ENCODE measurements at places on chromosomes 2 and 18.

DNA sequence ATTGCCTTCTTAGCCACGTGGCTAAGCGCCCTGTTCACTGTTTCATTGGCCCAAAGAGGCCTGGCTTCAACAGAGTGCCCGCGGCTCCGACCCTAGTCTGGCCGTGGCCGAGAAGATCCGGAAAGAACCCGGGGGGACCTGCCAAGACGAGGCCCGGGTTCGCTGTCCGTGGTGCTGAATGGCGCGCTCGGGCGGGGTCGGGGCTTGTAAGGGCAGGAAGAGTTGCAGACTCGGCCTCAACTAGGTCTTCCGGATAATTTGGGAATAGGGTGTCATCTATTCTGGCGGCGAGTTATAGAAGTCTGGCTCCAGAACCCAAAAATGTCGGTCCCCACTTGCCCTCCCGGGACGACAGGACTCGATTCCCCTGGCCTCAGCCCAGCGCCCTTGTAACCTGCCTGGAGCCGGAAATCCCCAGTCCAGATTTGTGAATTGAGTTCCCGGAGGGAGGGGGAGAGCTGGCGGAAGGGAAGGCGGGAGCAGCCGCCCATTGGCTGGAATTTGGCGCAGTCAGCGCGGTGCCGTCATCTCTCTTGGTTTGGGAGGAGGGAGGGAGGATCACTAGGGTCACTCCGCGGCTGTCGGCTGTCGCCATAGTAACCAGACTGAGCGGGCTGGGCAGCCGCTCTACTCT lies 3.5 kb downstream of the CDK5R2 start:
- peak; percentile 48 for DNase-seq

DNA sequence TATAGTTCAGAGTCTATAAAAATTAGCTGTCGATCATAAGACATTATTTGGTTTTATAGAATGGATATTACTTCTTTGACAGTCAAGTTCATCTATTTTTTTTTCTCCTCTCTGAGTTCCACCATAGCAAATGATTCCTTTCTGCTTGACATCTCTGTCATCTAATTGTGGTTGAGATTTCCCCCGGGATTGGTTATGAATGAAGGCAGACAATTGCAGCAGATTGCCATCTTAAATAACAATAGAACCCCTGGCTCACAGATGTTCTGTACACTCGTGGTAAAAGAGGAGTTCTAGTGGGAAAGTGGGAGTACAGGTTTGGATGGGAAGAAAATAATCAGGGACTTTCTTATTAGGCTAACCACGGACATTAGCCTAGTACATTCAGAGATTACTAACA lies 292.1 kb upstream of the NRXN1 start:
- DNase-seq = no peak

- no peak for DNase-seq
These were observed 785.0 kb downstream of the CNTNAP5 start for GRCh38 chr2:124810132-124810531.

GRCh38 chr2:54456612-54457322 lies 640 bp downstream of the SPTBN1 start:
- DNase-seq = no peak

- DNase-seq = no peak
These were observed 392.1 kb upstream of the RAB12 start for GRCh38 chr18:8217051-8217564.

DNA sequence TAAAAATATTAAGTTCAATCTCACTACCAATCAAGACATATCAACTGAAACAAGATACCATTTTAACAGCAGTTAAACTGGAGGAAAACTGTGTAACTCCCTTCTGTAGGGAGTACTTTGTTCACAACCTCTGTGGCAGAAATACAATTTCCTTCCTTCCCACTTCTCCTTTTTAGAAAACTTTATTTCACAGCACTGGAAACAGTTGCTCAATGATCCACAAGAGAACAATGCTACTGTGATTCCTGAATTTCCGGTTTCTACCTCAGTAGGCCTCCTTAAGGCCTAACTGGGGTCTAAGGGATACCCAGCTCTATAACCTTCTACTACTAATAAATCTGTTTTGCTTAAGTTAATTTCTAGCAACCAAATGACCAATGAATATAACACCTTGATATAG lies 14.1 kb downstream of the TLK1 start:
- DNase-seq = no peak

DNA sequence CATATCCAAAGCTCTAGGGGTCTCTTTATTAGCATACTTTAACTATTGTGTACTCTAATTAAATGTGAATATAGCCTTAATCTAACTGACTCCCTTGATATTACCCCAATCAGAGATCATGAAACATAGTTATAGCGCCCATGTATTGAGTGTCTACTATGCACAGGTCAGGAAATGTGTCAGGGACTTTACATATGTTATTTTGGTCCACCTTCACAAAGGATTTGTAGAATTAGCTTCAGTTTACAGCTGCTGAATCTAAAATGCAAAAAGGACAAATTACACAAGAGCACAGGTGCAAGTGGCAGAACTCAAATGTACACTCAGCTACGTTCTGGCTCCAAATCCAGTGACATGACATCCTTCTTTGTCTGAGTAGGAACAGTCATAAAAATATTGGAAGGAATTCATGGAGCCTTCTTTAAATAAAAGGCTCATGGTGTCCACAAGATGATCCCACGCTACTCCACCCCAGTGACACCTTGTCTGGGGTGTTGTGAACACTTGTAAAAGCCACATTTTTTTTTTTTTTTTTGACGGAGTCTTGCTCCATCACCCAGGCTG lies 38.7 kb upstream of the ATL2 start:
- DNase-seq = no peak

- peak; percentile 82 for DNase-seq
These were observed 7.3 kb upstream of the PRLH start for GRCh38 chr2:237558961-237559641.

- no peak for DNase-seq
These were observed 21.8 kb upstream of the SIX2 start for GRCh38 chr2:45031028-45031427.

DNA sequence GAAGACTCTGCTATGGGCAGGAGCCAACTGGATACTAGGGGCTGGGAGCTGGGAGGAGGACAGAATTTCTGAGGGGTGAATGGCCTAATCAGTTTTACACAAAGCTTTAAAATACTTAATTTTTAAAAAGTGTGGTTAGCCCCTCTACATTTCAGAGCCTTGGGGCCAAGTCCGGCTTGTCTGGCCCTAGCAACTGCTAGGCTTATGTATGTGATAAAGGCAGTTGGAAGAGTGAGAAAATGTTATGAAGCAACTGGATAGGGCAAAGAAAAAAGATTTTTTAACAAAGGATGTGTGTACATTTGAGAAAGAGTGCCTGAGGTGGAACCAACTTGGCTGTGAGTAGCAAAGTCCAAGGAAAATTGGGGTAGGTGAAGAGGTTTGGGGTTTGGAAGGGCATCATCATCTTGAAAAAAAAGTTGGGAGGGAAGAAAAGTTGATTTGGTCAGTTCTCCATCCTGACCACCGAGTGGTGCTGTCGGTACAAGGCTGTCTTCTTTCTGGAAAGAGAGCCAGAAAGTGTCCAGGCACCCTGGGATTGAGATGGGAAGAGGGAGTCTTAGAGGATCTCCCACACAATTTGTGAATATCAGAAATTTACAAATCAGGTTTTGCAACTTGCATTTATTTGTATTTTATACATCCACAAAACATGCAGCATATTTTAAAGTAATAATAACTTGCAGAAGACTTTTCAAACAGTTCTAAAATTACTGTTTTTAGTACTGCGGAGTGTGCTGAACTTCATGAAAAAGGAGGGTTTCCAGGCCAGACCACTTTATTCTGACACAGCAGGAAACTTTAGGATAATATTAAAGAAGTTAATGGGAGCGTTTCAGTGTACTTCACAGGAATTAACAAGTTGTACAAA lies 10.5 kb upstream of the CDK15 start:
- no peak for DNase-seq

- no peak for DNase-seq
These were observed 102.4 kb downstream of the COL3A1 start for GRCh38 chr2:189076572-189076971.

GRCh38 chr2:101509499-101510284 lies 34.8 kb upstream of the RFX8 start:
- peak; percentile 48 for DNase-seq

DNA sequence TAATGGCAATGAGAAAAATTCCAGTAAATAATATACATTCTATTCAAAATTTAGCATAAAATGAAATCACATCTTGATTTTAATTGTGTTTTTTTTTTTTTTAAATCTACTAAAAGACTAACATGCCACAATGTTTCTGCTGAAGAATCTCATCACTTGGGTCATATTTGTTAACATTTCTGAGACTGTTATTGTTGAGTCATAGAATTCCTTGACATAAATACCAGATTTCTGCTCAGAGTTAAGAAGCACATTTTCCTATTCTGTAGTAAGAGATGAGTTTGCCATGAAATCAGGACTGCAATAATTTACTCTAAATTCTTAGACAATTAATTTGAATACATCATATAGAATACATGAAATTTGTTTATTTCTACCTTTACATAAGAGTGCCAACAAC lies 154.9 kb upstream of the KYNU start:
- DNase-seq = no peak

- no peak for DNase-seq
These were observed 31.7 kb upstream of the SERTAD2 start for GRCh38 chr2:64685430-64685829.

DNA sequence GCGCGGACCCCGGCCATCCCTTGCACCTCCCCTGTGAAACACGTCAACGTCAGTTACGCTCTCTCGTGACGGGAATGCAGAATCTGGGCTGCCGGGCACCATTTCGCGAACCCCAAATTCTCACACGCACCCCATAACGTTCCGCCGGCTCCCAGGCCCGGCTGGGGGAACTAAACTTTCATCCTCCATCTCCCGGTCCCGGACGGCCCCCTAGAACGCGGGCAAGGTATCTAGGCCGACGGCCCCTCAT lies 544 bp downstream of the DNAJC27 start:
- DNase-seq = no peak

- DNase-seq = no peak
These were observed 286.6 kb downstream of the ZEB2 start for GRCh38 chr2:144233317-144233716.

- no peak for DNase-seq
These were observed 39.7 kb downstream of the PDIA6 start for GRCh38 chr2:10772868-10773215.
